ENCODE measurements at places on chromosomes 1 and 21.

DNA sequence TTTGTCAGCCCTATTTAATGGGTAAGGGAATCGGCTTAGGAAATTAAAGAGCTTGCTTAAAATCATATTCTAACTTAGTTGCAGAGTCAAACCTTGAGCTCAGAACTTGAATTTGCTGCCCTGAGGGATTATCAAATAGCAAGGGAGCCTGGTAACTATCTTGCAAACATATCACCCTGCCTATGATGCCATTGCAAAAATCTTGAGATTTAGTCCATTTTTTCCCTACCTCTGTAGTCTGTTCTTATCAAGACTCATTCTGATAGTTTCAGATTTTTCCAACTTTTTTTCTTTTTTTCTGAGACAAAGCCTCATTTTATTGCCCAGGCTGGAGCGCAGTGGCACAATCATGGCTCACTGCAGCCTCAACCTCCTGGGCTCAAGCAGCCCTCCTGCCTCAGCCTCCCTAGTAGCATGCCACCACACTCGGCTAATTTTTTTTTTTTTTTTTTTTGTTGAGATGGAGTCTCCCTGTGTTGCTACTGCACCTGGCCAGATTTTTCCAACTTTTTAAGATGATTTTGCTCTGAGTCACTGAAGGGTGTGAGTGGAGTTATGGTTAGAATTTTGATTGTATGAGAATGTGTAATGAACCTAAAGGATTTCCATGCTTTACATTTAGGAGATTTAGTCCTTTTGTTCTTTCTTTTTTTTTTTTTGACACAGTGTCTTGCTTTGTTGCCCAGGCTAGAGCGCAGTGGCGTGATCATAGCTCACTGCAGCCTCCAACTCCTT lies 12.2 kb downstream of the SARS1 start:
- DNase-seq, result no peak

DNA sequence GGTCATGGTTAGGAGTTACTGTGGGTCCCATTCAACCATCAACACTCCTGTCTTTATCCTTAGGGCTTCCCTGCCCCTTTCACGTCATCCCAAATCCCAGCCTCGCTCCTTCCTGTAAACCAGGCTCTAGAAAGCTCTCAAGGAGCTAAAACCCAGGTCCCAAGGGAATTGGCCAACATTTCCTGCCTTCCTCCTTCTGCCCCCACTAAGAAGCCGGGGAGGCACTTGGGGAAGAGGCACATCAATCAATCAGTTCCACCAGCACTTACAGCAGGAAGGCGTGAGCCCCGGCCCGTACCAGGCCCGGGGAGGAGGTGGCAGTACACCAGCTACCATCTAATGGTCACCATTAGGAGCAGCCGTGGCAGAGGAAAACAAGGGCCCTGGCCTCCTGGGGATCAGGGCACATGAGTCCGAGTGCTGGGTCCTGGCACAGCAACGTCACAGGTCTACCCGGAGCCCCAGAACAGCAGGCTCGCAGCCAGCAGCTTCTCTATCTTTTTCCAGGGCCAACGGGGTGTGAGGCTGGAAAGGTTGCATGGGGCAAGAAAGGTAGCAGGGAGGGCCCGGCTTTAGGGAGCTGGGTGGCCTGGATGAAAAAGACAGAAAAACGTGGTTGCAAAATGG lies 108.6 kb downstream of the CASZ1 start:
- no peak for DNase-seq

- DNase-seq, result no peak
Measured at GRCh38 chr1:213186168-213186567, 135.1 kb downstream of the RPS6KC1 start.

- no peak for DNase-seq
Measured at GRCh38 chr1:54365398-54365797, 40.8 kb downstream of the SSBP3 start.

GRCh38 chr1:80926531-80926930 lies 874.2 kb upstream of the ADGRL2 start:
- no peak for DNase-seq

DNA sequence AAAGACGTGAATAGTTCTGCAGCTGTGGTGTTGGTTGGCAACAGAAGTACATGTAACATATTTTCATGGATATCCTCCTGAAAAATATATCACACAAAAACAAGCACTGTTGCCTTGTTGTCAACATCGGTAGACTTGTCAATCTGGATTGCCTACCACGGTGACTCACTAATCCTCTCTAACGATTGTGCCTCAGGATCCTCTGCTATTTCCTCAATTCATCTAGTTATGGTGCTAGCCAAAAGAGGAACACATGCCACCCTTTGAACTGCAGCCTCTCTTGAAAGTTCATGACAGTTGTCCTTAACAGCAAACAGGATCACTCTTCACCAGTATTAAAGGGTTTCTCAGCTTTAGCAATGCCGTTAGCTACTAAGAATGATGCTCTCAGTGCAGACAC lies 25.7 kb downstream of the RASAL2 start:
- no peak for DNase-seq

All from CD4-positive, alpha-beta T cell treated with Interleukin-15 for 4 hours (primary cell).